ENCODE measurements at places on chromosomes 3 and 15.
A peak's percentile ranks its signal among the peaks of the same experiment; 100 is the strongest.

GRCh38 chr3:190684776-190685175 lies 170.9 kb downstream of the IL1RAP start:
- no peak for DNase-seq

DNA sequence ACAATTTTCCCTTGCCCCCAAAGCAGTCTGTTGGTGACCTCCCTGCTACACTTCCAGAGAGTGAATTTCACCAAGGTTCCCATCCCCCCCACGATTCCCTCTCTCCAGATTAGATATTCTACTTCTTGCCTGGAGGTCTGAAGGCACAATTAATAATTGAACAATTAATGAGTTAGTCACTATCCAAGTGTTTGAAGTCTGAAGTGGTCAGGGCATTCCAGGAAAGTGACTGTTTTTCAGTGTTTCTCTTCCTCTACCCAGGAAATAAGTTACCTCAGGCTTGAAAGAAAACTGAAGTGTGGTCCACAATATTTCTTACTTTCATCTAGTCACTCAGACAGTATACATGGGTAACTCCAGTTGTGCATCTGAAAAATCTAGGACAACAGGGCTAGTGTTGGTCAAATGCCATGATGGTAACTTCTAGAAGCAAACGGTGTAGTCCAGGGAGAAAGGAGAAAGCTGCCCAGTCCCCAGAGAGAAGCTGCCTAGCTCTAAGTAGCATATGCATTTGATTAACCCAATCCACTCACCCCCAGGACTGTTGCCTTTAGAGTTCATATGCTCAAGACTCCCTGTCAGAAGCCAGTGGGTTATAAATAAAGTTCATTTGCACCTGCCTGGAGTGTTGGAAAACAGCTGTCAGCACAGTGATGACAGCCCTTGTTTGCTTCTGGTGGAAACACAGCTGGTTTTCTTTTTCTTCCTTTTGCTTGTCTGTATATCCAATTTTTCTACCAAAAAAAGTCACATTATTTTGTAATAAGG lies 2.3 kb upstream of the TM4SF4 start:
- DNase-seq: no peak

- peak; percentile 10 for DNase-seq
Measured at GRCh38 chr15:68052431-68052830, 1.7 kb upstream of the PIAS1 start.

DNA sequence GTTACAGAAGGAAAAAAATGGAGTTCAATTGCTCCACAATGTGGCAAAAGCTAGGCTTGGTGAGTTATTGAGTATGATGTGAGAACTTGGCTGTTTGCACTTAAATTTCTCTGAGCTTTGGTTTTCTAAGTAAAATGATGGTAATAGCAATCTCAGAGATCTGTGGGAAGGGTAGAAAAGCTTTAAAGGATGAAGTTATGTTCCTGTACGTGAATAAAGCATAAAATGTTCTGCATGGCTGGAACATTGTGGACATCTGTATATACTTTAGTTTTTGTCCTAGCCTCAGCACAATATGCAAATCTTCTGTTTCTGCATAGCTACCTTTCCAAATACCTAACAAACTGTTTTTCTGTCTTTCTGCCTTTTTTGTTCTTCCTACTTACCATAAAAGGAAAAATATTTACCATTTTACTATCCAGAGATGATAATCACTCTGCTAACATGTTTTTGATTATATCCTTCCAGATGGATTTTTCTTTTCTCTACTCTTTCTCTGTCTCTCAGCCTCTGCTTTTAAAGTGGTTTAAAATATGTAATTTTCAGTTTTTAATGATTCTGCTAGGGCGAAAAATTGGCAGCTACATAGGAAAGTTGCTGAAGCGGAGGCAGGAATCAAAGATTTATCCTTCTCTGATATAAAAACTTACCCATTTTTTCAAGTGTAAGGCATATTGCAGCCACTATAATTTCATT lies 188.1 kb downstream of the FNDC3B start:
- no peak for DNase-seq

DNA sequence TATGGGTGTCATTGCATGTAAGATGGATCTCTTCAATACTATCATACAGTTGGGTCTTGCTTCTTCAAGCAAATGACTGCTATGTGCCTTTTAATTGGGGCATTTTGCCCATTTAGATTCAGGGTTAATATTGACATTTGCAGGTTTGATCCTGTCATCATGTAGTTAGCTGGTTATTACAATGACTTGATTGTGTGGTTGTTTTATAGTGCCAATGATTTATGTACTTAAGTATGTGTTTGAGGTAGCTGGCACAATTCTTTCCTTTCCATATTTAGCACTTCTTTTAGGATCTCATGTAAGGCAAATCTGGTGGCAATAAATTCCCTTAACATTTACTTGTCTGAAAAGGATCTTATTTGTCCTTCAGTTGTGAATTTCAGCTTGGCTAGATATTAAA lies 267.5 kb downstream of the VGLL3 start:
- DNase-seq: no peak

GRCh38 chr3:37054370-37054769 lies 61.1 kb downstream of the MLH1 start:
- no peak for DNase-seq

DNA sequence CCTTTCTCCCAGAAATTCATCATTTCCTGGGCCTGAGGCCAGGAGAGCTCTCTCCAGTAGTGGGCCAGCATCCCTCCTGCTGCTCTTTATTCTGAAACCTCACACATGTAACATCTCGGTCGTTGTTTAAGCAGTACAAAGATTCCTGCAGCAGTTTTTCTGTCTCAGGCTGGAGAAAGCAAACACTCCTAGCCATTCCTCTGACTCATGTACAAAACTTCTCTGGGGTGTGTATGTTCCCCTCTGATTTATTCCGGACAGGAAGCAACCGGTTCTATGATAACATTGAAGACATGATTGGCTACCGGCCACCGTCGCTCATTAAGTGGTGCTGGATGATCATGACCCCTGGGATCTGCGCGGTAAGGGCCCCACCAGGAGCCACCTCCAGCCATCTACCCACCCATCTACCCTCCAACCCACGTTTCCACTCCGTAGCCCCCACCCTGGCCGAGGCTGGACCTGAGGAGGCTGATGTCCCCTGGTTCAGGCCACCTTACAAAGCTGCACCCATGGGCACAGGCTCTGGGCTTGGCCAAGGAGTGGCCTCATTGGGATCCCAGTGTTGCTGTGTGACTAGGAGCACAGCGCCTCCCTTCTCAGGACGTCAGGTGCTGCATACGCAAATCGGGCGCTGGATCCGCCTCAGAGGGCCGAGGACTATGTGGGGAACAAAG lies 58.6 kb upstream of the SLC6A1 start:
- DNase-seq: no peak

DNA sequence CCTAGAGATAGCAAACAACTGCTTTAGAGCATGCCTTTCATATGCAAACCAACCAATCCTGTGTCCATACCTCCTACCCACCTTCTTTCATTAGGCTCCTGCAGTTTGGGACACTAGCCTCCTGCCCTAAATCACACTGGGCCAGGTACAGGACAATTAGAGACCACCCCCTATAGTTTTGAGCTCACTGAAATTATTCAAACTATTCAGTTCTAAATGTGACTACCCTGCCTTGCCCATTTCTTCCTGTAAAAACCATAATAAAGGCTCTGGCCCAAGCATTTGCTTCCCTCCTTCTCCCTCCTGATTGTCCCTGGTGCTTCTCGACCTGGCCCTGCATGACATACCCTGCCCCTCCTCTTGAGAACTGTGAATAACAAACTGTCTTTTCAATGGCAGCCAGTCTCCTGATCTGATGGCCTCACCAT lies 31.4 kb upstream of the LRIG1 start:
- peak; percentile 83 for DNase-seq

- no peak for DNase-seq
Measured at GRCh38 chr3:156098437-156099035, 21.8 kb upstream of the KCNAB1 start.

DNA sequence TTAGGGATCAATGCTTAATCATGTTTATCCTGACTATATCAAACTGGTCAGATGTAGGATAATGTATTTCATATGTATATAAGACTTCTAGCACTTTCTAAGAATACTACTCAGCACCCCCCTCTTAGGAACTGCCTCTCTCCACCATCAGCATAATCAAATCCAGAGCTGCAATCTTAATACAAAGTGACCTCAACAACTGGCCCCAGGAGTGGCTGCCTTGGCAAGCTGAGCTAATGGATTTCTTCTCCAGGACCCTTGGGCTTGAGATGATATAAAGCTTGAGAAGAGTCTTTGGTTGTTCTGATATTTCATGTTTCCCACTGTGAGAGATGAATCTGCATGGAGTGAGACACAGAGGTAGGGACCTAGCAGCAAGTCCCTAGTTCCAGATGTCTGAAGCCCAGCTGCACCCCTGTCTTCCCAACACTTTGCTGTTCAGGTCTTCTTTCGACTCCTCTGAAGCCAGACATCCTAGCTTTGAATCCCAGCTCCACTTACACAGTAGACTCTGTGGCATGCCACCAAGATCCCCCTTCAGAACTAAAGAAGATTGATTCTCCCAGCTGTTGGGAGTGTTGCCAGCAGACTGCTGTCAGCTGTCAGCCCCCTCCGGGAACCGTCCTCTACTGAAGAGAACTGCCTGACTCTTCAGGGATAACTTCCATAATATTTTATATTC lies 309.3 kb upstream of the UBE2E2 start:
- no peak for DNase-seq
